ENCODE measurements at places on chromosomes 2 and 18.

DNA sequence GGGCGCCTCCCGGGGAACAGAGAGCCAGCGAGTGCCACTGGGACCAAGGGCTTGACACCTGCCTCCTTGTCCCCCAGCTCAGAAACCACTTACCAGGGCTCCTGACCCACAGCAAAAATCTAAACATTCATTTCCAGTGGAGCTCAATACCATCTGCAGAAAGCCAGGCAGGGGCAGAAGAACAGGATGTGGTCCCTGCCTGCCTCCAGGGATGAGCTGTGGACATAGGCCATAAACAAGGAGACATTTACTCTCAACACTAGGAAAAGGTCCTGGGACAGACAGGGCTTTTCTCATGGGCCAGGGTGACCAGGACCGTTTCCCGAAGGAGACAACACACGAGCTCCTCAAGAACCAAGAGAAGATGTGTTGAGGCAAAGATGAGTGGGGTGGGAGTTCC lies 203.0 kb downstream of the CTIF start:
- no peak for DNase-seq

DNA sequence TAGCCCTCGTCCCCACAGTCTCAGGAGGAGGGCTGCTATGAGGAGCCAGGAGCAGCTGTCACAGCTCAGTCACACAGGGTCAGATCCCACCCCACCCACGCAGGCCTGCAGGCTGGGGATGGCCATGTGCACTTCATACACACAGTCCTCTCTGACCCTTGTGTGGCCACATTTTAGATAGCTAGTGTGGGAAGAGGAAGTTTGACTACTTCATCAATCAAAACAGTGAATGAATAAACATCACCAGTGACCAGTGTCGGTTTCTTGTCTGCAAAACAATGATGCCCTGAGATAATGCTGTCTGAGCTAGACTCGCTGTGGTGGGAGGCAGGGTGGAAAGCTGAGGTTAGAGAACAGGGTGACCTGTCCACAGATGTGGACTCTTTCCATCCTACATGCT lies 107.1 kb downstream of the PIEZO2 start:
- no peak for DNase-seq

DNA sequence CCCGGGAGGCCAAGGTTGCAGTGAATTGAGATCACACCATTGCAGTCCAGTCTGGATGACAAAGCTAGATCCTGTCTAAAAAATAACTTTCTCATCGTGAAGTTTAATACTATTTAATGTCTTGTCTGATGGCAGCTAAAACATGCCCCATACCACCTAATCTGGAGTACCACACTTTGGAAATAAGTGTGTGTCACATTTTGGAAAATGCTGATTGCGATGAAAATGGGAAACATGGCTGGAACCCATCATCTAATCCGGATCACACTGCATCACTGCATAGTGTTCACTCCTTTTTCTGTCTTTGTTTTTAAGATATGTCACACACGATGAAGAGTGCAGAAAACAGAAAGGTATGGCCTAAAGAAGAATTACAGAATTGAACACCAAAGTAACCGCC lies 31.2 kb upstream of the ALPP start:
- DNase-seq: no peak

GRCh38 chr2:6064757-6065156 lies 372.6 kb downstream of the SOX11 start:
- no peak for DNase-seq

- no peak for DNase-seq
These were observed 683 bp upstream of the TBC1D8 start for GRCh38 chr2:101151859-101152271.

DNA sequence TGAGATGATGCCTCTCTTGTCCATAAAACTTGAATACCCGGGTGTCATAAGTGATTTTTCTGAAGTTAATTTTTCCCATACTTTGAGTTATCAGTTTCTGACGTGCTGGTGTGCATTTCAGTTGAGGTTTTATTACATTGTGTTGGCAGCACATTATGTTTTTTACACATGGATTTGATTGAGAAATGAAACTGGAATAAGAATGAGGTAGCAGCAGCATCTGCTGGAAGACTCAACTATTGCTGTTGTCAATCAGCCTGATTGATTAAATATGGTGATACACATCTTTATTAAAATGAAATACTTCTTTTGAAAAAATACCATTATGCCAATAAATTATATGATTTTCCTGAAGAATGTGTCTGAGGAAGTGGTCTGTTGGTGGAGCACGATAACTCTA lies 60.5 kb downstream of the INSIG2 start:
- no peak for DNase-seq

DNA sequence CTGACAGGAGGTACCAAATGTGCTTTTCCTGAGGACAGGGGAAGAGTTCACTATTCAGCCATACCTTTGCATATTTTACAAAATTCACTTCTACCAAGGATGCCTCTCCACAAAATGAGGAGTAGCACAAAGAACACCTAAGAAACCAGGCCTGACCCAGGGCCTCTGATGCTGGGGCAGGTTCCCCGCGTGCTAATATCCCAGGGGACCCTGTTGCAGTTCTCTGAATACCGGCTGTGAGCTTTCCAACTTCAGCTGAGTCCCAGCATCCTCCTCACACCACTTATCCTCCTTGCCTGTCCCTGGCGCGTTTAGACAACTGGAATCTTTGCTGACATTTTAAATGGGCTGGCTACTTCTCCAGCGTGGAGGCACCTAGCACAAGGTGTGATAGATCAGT lies 142.3 kb downstream of the BCL2 start:
- DNase-seq: no peak

- no peak for DNase-seq
These were observed 289.3 kb downstream of the FSIP2 start for GRCh38 chr2:186027922-186028321.

DNA sequence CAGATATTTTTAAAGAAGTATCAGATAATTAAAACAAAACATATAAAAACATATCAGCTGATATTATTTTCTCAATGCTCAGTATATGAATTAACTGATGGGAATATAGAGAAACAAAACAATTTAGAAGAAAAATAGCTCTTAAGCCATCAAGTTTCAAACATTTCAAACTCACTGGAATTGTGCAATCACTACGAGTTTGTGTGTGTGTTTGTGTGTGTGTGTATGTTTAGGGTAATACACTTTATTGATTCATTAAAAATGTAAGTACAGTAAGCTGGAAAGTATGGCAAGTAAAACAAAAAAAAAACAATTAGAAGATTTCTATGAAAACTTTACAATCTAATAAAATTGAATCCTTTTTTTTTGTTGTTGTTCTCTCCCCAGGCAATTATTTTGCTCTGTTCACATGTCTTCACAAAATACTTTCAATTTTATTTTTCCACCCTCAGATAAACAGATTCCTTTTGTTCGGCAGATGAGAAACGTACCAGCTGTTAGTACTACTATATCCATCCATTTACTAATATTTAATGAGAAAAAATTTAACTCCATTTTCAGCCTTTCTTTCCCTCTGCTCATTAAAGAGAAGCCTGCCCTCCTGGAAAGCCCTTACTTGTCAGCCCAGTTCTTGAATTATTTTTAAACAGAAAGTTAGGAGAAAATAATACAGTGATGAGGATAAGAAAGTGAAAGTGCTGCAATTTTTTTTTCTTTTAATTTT lies 87.6 kb downstream of the SLC8A1 start:
- no peak for DNase-seq

DNA sequence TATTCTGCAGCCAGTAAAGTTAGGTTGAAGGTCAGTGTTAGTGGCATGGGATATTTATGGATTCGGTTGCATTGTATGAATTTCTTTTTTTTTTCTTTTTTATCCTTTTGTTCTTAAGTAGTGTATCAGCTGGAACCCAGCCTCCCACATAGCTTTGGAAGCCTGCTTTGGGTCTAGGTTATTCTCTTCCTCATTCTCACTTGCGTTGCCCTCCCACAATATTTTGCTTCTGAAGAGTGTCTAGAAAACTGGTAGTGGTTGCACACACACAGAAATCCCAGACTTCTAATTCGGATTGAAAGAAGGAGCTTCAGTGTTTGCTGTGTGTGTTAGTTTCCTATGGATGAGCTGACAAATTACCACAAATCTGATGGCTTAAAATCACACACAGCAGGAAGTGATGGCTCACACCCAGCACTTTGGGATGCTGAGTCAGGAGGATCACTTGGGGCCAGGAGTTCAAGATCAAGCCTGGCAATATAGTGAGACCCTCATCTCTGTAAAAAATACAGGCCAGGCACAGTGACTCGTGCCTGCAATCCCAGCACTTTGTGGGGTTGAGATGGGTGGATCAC lies 104.8 kb downstream of the ARL4C start:
- no peak for DNase-seq

DNA sequence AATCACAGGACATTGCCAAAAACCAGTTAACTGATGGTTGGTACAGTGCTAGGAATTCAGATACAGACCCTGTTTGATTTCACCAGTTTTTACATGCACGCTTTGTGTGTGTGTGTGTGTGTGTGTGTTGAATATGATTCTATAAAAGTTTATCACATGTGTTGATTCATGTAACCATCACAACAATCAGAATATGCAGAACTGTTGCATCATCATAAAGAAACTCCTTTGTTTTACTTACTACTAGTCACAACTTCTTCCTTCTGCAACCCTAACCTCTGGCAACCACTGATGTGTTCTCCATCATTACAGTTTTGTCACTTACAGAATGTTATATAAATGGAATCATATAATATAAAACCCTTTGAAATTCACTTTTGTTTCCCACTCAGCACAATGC lies 144.8 kb upstream of the CYP26B1 start:
- no peak for DNase-seq

- DNase-seq: no peak
These were observed 97.4 kb downstream of the DDX1 start for GRCh38 chr2:15688924-15689568.

- no peak for DNase-seq
These were observed 2.4 kb downstream of the SMCHD1 start for GRCh38 chr18:2657788-2658458.

GRCh38 chr2:144643537-144644336 lies 123.8 kb upstream of the ZEB2 start:
- DNase-seq: no peak

DNA sequence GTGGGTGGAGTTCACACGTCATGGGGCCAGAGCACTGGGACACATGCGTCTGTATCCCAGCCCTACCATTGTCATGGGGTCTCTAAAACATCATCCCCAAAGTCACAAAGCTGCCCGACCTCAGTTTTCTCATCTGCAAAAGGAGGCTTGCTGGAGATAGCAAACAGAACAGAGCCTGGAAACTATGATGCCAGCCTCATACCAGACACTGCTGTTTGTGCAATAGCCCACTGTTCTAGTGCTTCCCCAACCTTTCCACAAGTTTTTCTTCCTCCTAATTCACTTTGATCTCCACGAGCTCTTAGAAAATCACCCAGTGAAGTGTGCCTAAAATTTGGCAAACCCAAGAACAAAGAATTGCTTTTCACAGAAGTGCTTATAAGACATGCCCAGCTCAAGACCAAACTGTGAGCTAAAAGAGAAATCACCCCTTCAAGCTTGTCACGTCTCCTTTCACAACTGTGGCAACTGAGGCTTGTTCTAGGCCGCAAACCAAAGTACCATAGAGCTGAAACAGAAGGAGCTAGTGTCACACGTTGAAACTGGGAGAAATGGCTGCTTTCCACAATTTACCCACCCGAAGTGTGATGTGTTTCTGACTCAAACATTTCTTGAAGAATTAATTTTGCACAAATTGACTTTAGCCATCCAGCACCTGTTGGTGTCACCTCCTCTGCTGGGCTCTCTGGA lies 162.7 kb upstream of the ID2 start:
- no peak for DNase-seq

DNA sequence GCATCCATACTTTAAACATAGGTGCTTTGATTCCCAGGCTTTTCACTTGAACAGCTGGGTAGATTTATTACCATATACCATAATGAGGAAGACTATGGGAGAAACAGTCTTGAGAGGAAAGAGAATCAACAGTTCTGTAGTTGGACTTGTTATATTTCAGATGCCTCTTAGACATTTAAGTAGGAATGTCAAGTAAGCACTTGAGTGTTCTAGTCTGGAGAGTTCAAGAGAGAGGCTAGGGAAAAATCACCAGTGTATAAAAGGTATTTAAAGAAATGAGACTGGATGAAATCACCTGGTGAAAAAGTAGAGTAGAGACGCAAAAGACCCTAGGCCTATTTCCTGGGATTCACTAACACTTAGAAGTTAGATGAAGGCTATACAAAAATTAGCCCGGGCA lies 13.5 kb upstream of the CCNT2 start:
- no peak for DNase-seq

DNA sequence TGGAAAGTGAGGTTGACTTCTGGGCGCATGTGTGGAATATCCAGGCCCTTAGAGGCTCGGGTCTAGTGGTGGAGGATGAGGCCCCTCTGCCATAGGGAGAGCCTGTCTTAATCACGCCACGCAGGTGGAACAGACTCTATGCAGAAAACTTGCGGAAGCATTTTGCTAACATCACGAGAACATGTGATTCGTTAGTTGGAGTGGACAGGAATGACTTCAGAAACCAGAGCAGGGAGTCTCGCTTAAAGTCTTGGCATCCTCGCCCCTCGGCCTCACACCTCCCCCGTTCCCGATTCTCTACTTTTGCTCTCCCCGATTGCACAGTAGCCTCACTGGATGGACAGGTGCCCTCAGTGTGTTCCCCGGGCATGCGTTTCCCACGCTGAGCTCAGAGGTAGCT lies 333.4 kb downstream of the GBX2 start:
- DNase-seq: no peak

DNA sequence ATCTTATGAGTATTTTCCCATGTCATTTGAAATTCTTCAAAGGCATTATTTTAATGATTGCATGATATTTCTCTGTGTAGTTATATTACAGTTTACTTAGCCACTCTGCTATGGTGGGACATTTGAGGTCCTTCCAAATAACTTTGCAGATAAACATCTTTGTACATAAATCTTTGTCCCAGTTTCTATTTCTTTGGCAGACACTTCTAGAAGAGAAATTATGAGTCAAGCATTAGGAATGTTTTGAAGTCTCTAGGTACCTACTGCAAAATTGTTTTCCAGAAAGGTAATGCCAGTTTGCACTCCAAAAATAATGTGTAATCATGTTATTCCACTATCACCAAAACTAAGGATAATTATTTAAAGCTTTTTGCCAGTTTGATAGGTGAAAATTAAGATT lies 149.7 kb downstream of the EN1 start:
- no peak for DNase-seq

GRCh38 chr2:37877457-37878315 lies 47.4 kb upstream of the RMDN2 start:
- DNase-seq: no peak

DNA sequence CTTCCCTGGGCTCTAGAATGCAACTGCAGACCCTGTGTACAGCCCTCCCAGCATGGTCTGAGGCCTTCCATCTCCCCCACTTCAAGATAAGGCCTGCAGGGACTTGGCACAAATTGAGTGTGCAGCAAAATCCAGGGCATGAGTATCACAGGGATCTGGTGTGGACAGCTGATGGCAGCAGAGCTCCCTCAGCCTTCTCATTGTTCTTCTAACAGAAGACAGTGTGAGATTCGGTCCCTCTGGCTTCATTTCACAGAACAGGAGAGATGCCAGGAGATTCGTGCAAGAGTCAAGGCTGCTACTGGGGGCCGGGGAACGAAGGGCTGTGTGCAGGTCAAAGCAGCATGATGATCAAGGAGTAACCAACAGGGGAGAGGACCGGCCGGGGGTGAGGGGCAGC lies 85.8 kb downstream of the UXS1 start:
- no peak for DNase-seq

GRCh38 chr2:144330951-144331673 lies 188.8 kb downstream of the ZEB2 start:
- no peak for DNase-seq

Measured in activated naive CD4-positive, alpha-beta T cell (primary cell).